ENCODE measurements at places on chromosomes 3 and 15.

DNA sequence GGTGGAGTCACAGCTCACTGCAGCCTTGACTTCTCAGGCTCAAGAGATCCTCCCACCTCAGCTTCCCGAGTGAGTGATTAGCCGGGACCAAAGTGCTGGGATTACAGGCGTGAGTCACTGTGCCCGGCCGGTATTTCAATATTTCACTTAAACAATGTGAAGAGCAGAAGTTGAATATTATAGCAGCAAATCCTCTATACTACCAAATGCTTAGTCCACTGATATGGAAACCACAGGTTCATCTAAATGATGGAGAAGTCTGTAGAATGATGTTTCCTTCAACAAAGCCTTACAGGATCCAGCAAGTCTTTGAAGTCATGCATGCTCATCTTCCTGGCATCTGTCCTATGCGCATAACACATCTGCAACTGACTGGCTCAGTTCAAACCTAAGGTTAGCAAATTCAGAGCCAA, 20.3 kb upstream of the UACA start:
- no peak for DNase-seq

- no peak for DNase-seq
Observed at GRCh38 chr3:71703797-71704196, 21.4 kb downstream of the EIF4E3 start.

- no peak for DNase-seq
Observed at GRCh38 chr3:125207507-125207906, 5.0 kb downstream of the SLC12A8 start.

DNA sequence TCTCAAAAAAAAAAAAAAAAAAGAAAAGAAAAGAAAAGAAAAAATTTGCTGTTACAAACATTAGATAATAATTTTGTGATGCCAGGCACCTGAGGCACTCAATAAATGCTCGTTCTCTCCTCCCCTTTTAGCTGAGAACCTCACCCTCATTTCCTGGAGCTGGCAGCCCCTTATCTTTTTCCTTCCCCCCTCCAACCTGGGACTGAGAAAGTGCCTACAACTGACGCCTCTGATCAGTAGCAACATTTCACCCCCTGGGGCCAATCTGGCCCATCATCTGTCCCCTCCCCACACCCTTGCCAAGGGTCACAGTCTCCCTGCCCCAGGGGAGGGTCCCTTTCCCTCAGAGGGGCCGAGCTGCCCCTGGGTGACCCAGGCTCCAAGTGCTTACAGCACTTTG, 12.6 kb upstream of the RNU6-1 start:
- no peak for DNase-seq
